ENCODE measurements at places on chromosomes 3 and 15. TPM values are rescaled to one million over a fixed set of nuclear protein-coding genes. Genes with fewer than 3 reads are reported as not detected.

DNA sequence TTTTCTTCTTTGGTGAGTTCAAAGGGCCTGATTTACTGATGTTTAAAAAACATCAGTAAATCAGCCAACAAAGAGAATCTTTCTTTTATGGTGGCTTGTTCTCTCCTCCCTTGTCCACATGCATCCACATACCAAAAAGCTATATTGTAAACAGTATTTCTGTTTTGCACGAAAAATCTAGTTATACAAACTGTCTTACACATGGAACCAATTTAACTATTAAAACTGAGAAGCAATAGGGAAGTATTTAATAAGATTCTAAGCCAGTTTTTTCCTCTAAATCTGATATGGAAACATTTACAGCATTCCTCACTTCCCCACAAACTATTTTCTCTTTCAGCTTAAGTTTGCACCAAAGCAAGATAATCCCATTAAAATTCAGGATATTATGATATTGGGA lies 110.8 kb upstream of the ICE2 start:
- DNase-seq, result no peak
- H3K4me3 ChIP-seq, result peak overlapping the region; percentile 7
- H3K36me3 ChIP-seq, result no peaks in the 10 kb centered on the region
- H3K27me3 ChIP-seq, result no peaks in the 10 kb centered on the region
- H3K4me1 ChIP-seq, result peaks cover 14% of the 10 kb centered on the region
- peak overlapping the region; percentile 98 for H3K27ac ChIP-seq

DNA sequence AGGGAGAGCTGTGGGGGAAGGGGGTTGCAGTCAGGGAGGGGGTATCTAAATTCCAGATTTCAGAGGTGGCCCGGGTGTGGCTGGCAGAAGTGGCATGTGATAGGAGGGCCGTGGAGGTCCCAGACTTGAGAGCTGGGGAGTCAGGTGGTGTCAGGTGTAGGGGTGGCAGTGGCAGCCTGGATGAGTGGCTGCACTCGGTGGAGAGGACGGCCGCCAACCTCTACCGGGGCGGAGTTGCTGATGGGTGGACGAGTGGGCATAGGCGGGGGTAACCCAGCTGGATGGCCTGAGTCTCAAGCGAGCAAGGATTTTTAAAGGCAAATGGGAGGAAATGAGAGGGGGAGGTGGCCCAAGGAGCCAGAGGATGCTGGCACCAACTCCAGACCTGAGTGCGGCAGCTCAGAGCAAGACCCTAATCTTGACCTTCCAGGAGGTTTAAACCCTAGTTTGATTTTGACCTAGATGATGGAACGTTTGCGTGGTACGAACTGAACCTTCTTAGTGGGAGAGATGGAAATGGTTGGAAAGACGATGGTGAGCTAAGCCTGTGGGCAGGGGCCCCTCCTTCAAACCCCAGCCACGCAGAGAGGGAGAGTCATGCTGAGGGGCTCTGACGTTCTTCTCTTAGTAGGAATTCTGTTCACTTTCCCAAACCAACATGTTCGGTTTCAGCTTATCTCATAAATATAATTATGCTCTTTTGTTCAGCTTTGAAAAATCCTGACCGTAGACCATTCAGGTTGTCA lies 8.0 kb downstream of the TRAK1 start:
- no peak overlapping the region for H3K4me3 ChIP-seq
- peak overlapping the region; percentile 22 for H3K27ac ChIP-seq
- no peaks in the 10 kb centered on the region for H3K36me3 ChIP-seq
- peaks cover 69% of the 10 kb centered on the region for H3K4me1 ChIP-seq

GRCh38 chr3:189911001-189911400 lies 209.7 kb downstream of the P3H2 start:
- H3K4me1 ChIP-seq, result no peaks in the 10 kb centered on the region
- H3K27ac ChIP-seq, result no peak overlapping the region
- H3K27me3 ChIP-seq, result no peaks in the 10 kb centered on the region
- no peak for DNase-seq
- no peaks in the 10 kb centered on the region for H3K36me3 ChIP-seq

DNA sequence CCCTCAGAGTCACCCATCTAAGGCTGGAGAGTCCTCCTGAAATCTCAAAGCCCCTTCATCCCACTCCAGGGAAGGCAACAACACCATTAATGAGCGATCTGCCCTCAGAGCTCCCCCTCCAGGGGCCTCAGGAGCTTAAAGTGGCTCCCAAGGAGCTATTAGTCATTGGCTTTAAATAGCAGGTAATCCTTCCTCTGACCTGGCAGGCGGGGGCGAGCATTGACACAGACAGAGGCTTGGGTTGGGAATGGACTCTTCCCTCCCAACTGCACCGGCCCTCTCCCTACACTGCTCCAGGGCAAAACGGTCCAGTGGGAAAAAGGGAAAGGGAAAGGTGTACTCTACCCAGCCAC lies 1.4 kb downstream of the MFGE8 start:
- H3K4me1 ChIP-seq, result peaks cover 56% of the 10 kb centered on the region
- peak overlapping the region; percentile 57 for H3K4me3 ChIP-seq
- peak overlapping the region; percentile 89 for H3K27ac ChIP-seq
- no peak for DNase-seq

- no peaks in the 10 kb centered on the region for H3K27me3 ChIP-seq
- no peak overlapping the region for H3K4me3 ChIP-seq
- no peaks in the 10 kb centered on the region for H3K36me3 ChIP-seq
- no peak overlapping the region for H3K27ac ChIP-seq
These were observed 282.1 kb downstream of the VGLL3 start for GRCh38 chr3:86708893-86709292.

- no peaks in the 10 kb centered on the region for H3K4me1 ChIP-seq
- no peaks in the 10 kb centered on the region for H3K36me3 ChIP-seq
- H3K27me3 ChIP-seq, result no peaks in the 10 kb centered on the region
- no peak for DNase-seq
These were observed 12.2 kb downstream of the APBA2 start for GRCh38 chr15:28897861-28898585.

GRCh38 chr15:96002890-96003859 lies 327.3 kb upstream of the NR2F2 start:
- no peaks in the 10 kb centered on the region for H3K36me3 ChIP-seq
- no peaks in the 10 kb centered on the region for H3K4me1 ChIP-seq
- H3K27ac ChIP-seq, result no peak overlapping the region
- H3K27me3 ChIP-seq, result no peaks in the 10 kb centered on the region
- no peak overlapping the region for H3K4me3 ChIP-seq

DNA sequence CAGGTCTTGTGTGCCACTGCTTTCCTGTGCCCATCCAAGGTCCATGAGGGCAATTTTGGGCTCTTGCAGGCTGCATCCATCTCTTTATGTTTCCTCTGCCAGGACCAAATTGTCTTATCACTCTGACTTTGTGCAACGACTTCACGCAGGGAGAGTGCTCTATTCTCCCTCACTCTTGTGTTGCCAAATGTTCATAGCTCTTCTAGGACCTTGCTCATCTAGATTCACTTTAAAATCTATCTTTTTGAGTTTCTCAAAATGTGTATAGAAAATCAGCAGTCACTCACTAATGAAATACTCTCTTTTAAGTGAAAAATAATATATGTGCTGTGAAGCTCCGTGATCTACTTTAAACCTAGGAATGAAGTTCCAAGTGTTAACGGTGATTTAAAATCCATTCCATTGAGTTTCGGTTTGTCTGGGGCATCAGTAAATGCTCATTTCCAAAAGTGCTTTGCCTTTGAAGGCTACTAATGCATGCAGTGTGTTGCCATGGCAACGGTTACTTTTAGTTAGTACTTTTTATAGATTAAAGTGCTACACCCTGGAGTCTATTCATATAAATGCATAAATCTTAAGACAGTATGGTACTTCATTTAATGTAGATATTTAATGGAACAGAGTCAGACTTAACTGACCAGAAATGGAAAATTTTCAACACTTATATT lies 46.6 kb upstream of the GOLGA8J start:
- H3K4me1 ChIP-seq, result no peaks in the 10 kb centered on the region
- no peak overlapping the region for H3K4me3 ChIP-seq
- H3K36me3 ChIP-seq, result no peaks in the 10 kb centered on the region
- no peak for DNase-seq
- no peak overlapping the region for H3K27ac ChIP-seq

- H3K27ac ChIP-seq, result no peak overlapping the region
- H3K36me3 ChIP-seq, result no peaks in the 10 kb centered on the region
- DNase-seq, result no peak
- no peaks in the 10 kb centered on the region for H3K27me3 ChIP-seq
These were observed 337.2 kb upstream of the DNAJC19 start for GRCh38 chr3:181326637-181327223.

GRCh38 chr3:175865724-175866123 lies 1006.6 kb downstream of the NAALADL2 start:
- no peaks in the 10 kb centered on the region for H3K4me1 ChIP-seq
- no peak overlapping the region for H3K4me3 ChIP-seq
- H3K27me3 ChIP-seq, result no peaks in the 10 kb centered on the region

GRCh38 chr3:59946401-59946800 lies 896.6 kb upstream of the CFAP20DC start:
- no peak for DNase-seq
- no peak overlapping the region for H3K4me3 ChIP-seq
- H3K4me1 ChIP-seq, result no peaks in the 10 kb centered on the region
- no peak overlapping the region for H3K27ac ChIP-seq

GRCh38 chr3:61562721-61563312 lies 1.4 kb downstream of the PTPRG start:
- no peaks in the 10 kb centered on the region for H3K27me3 ChIP-seq

DNA sequence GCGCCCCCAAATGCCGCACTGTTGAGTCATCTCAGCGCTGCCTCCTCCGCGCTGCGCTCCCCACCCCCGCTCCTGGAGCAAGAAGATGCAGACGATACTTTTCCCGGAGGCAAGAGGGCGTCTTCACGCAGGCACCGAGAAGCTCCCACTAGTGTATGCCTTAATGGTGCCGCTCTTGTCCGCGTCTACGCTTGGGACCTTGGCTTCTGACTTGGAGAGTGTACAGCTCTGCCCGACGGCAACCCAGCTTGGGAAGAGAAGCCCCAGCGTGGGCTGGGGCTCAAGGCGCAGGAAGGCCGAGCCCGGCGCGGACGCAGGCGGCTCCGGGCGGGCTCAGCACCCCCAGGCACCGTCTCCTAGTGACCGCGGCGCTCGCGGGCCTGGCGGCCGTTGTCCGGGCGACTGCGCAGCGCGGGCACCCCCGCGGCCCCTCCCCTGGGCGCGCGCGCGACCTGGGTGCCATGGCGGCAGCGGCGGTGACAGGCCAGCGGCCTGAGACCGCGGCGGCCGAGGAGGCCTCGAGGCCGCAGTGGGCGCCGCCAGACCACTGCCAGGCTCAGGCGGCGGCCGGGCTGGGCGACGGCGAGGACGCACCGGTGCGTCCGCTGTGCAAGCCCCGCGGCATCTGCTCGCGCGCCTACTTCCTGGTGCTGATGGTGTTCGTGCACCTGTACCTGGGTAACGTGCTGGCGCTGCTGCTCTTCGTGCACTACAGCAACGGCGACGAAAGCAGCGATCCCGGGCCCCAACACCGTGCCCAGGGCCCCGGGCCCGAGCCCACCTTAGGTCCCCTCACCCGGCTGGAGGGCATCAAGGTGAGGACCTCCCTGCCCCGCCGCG lies at the start of gene P4HTM:
TSS of gene P4HTM (plus strand) at position 446 of the 840 bp plus-strand sequence. CDS start at position 462, 16 bp downstream.
- peak within 1 kb of the TSS; percentile 64 for H3K4me3 ChIP-seq
- H3K4me1 ChIP-seq, result peaks cover 33% of the 10 kb centered on the region
- no peaks in the 10 kb centered on the region for H3K27me3 ChIP-seq
- no peak for DNase-seq
- peak within 1 kb of the TSS; percentile 95 for H3K27ac ChIP-seq
- peaks cover 1% of the 10 kb centered on the region for H3K36me3 ChIP-seq

DNA sequence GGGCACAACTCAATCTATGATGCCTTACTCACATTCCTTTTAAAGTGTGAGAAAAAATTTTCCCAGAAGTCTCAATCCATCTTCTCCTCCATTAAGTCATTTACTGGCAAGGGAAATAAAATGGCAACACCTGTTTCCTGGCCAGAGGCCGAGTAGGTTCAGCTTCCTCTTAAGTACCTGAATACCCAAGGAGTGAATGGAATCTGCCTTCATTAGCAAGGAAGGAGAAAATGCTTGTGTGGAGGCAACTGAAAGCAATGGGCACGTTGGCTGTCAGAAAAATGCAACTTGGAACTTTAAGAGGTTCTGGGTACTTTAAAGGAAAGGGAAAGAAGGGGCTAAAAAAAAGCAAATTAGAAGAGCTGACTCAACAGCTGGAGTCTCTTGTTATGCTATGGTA lies 423.6 kb upstream of the ARL6 start:
- H3K36me3 ChIP-seq, result no peaks in the 10 kb centered on the region
- H3K4me3 ChIP-seq, result no peak overlapping the region
- no peak overlapping the region for H3K27ac ChIP-seq
- no peaks in the 10 kb centered on the region for H3K27me3 ChIP-seq
- DNase-seq, result no peak
- no peaks in the 10 kb centered on the region for H3K4me1 ChIP-seq

DNA sequence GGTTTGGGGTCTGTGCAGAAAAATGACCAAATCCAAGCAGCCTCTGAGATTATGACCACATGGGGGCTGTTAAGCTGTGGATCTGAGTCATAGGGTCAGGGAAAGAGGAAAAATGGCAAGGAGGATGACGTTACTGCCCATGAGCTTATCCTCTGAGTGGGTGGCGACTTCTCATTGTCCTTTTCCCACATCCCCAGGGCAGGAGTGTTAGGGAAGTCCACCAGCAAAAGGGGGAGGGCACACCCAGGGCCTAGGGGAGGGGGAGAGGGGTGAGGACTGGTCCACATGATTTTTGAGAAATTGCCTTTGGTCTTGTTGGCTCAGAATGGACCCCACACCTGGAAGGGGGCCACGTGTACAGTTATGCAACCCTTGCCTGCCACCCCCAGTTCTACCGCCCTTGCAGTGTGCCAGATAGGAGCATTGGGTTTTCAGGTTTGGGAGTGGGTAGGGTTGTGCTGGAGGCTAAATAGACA lies 2.6 kb downstream of the CD276 start:
- no peaks in the 10 kb centered on the region for H3K27me3 ChIP-seq
- H3K4me1 ChIP-seq, result peaks cover 72% of the 10 kb centered on the region
- no peaks in the 10 kb centered on the region for H3K36me3 ChIP-seq
- peak overlapping the region; percentile 93 for H3K27ac ChIP-seq
- no peak for DNase-seq

- peak overlapping the region; percentile 66 for H3K27ac ChIP-seq
- H3K4me3 ChIP-seq, result no peak overlapping the region
- H3K27me3 ChIP-seq, result no peaks in the 10 kb centered on the region
- H3K4me1 ChIP-seq, result peaks cover 15% of the 10 kb centered on the region
- DNase-seq, result no peak
These were observed 8.0 kb upstream of the CCDC13 start for GRCh38 chr3:42780892-42781700.

GRCh38 chr3:85721409-85722145 lies 762.8 kb downstream of the CADM2 start:
- H3K27ac ChIP-seq, result no peak overlapping the region
- no peaks in the 10 kb centered on the region for H3K27me3 ChIP-seq
- H3K4me1 ChIP-seq, result no peaks in the 10 kb centered on the region
- DNase-seq, result no peak

- no peak for DNase-seq
- H3K27ac ChIP-seq, result no peak overlapping the region
- H3K4me3 ChIP-seq, result no peak overlapping the region
- no peaks in the 10 kb centered on the region for H3K36me3 ChIP-seq
- H3K4me1 ChIP-seq, result no peaks in the 10 kb centered on the region
These were observed 6.0 kb downstream of the SPATA16 start for GRCh38 chr3:173135059-173135458.

The ATG3 gene
- 56.5 TPM for total RNA-seq

The LEKR1 gene
- total RNA-seq, result not detected

The KIAA1143 gene
- total RNA-seq, result 14.0 TPM

The DPPA4 gene
- total RNA-seq, result not detected

The TRH gene
- total RNA-seq, result 1.2 TPM

The TP53BP1 gene
- 44.9 TPM for total RNA-seq

The SLC38A3 gene
- total RNA-seq, result 2.0 TPM

The LIPC gene
- total RNA-seq, result not detected

The APBA2 gene
- total RNA-seq, result 19.6 TPM

The SST gene
- total RNA-seq, result 23.8 TPM

The SNURF gene
- total RNA-seq, result 10.3 TPM

The EDEM1 gene
- 30.9 TPM for total RNA-seq

All from vagina (tissue), 2 donors.